Cerebellar nuclear complex (tissue), 1 donor: ENCODE measurements at places on chromosomes 12 and 14.

GRCh38 chr12:70264067-70264867, 21.0 kb downstream of the CNOT2 start:
- DNase-seq, result no peak

GRCh38 chr12:28232211-28232928, 42.1 kb downstream of the CCDC91 start:
- DNase-seq, result no peak

DNA sequence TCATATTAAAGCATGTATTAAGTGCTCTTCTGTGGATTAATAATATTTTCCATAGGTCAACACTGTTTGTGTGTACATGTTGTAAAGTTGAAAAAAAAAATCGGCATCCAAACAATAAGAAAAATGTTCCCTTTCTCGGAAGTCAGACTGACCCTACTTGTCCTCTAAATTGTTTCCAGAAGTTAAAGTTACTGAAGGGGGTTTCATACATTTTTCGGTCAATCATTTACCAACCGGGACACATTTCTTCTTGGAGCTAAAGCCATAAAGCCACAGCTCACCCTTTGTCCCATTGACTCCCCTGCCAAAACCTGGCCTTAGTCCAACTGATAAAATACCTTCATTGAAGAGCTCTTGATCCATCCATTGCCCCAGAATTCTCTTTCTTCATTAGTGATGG, 230.0 kb downstream of the ANO2 start:
- no peak for DNase-seq

GRCh38 chr12:109358154-109358869, 10.6 kb downstream of the MYO1H start:
- DNase-seq, result no peak

DNA sequence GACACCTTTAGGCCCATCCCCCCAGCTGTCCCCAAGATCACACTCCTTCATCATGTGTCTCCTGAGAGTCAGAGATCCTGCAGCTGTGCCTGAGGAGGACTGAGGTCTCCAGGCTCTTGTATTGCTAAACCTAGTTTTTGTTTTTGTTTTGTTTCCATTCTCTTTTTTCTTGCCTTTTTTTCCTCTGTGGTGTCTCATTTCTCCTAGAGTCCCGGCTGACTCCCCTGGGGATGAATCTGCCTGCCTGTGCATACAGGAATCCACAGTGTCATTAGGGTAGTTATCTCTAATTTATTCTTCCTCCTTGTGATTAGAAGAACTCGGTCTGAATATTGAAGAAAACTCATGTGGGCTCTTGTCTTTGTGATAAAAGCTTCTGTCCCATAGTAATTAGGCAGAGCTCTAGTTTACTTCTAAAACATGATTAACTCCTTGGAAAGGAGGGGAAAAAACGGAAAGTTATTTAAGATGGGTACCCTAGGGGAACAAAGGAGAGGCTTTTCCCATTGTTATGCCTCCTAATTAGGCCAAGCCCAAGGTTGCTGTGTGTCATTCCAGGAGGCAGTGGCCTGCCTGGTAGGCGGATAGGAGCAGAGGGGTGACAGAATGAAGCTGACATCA, 343.2 kb downstream of the ZFP36L1 start:
- no peak for DNase-seq

GRCh38 chr14:74202113-74202512, 37.1 kb upstream of the VSX2 start:
- DNase-seq, result no peak

DNA sequence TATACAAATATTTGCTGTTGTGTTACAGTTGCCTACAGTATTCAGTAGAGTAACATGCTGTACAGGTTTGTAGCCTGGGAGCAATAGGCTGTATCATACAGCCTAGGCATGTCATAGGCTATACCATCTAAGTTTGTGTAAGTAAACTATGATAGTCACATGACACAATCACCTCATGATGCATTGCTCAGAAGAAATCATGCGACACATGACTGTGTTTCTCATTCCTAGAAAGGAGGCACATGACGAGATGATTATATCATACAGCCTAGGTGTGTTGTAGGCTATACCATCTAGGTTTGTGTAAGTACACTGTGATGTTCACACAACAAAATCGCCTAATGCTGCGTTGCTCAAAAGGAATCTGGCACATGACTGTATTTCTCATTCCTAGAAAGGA, 31.9 kb downstream of the NOPCHAP1 start:
- DNase-seq, result no peak

GRCh38 chr14:78885884-78886283, 715.7 kb downstream of the NRXN3 start:
- no peak for DNase-seq

GRCh38 chr12:44876544-44877410, 662 bp upstream of the NELL2 start:
- no peak for DNase-seq

DNA sequence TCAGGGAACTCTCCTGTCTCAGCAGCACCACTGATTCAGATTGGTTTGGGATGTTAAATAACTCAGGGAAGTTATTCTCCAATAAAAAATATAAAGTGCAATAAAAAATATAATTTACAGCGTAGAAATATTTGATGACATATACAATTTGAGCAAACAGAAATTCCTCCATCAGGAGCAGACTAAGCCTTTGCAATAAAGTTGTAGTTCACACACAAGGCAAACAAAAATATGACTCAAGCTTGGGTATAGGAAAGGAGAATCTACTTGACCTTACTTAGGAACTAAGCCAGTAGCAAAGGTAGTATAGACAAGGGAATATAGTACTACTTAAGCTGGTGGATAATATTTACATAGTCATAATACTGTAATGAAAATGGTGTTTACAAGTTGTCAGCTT, 264.1 kb downstream of the KIF21A start:
- DNase-seq, result no peak

- no peak for DNase-seq
Measured at GRCh38 chr12:120846721-120847120, 57.4 kb downstream of the SPPL3 start.

- no peak for DNase-seq
Measured at GRCh38 chr14:91149462-91149861, 35.6 kb downstream of the DGLUCY start.

DNA sequence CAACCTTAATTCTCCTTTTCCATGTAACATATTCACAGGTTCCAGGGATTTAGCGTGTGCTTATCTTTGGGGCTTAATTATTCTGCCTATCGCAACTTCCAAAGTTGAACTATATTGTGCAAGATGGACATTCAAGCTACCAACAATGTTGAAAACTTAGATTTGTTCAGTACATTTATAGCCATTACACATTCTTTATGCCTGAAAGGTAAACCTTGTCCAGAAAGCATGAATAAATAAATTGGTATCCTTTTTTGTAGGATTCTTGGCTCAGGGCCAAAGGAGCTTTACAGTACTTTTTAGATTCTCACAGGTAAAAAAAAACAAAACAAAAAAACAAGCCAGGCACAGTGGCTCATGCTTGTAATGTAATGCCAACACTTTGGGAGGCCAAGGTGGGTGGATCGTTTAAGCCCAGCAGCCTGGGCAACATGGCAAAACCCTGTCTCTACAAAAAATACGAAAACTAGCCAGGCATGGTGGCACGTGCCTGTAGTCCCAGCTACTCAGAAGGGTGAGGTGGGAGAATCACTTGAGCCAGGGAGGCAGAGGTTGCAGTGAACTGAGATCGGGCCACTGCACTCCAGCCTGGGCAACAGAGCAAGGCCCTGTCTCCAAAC, 3.3 kb downstream of the C12orf56 start:
- no peak for DNase-seq

- no peak for DNase-seq
Measured at GRCh38 chr14:79473651-79474050, 737.7 kb downstream of the DIO2 start.

DNA sequence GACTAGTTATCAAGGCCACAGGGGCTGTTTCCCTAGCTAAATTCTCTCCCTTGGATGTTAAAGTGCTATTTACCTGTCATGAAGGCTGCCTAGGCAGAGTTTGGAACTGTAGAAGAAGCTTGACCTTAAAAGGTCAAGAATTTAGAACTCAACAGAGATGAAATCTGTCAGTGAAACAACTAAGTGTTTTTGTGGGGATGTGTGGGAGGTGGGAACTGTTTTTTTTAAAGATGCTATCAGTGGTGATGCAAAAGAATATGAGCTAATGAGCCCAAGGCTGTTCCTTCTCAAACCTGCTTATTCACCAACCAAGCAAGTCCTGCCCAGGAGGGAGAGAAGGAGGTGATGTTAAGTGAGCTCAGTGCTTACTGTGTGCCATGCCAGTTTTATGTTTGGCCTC, 40.8 kb upstream of the POC1B start:
- no peak for DNase-seq
